ENCODE measurements at places on chromosomes 2 and 18.

GRCh38 chr2:70089220-70089982, 2.1 kb downstream of the PCBP1 start:
- no peak for DNase-seq

- DNase-seq = no peak
Measured at GRCh38 chr18:45715212-45715780, 8.7 kb upstream of the SLC14A1 start.

GRCh38 chr18:12085786-12086185, 7.9 kb upstream of the ANKRD62 start:
- DNase-seq = no peak

DNA sequence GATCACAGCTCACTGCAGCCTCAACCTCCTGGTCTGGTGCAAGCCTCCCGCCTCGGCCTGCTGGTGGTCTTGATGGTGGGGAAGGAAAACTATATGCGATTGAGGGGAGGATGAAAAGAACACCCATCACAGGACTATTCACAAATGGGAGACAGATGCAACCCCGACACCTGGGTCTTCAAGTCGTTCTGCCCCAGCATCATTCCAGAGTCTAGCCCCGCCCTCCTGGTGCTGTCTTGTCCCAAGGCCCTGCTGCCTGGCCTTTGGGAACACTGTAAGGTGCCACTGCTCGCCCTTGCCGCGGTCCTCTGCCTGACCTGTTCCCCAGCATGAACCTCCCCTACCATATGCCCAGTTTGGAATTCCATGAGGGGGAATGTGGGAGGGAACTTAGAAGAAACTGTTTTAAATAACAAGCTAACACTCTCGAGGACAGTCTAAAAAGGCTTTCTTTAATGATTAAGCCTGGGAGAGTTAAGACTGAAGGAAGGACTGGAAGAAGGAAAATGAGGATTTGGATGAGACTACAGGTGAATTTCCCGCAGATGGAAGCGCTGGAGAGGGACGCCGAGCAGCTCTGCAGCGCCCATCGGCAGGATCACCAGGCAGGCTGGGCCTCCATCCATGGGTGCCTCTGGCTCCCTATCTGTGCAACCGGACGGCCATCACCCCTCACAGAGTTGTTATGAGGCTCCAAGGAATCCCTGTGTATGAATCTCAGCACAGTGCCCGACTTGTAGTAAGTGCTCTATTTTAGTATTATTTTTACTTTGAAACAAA, 75.0 kb downstream of the MEX3C start:
- no peak for DNase-seq

GRCh38 chr2:98350411-98350810, 4.2 kb downstream of the CNGA3 start:
- no peak for DNase-seq

DNA sequence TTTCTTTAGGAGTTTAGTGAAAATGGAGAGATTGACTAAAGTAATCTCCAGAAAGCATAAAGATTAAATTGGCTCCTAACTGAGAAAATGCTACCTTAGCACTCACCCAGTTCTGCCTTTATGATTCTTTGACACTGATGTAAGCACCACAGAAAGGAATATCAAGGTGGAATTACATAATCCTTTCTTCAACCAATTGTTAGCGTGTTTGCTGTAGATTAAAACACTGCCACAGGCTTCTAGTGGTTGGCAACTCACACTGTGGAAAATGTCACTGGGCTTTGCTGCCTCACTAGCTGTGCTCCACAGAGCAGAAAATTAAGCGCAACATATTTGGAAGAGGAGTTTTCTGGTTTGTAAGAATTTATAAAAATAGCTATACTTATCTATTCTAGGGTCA, 104.1 kb downstream of the DLGAP1 start:
- no peak for DNase-seq

DNA sequence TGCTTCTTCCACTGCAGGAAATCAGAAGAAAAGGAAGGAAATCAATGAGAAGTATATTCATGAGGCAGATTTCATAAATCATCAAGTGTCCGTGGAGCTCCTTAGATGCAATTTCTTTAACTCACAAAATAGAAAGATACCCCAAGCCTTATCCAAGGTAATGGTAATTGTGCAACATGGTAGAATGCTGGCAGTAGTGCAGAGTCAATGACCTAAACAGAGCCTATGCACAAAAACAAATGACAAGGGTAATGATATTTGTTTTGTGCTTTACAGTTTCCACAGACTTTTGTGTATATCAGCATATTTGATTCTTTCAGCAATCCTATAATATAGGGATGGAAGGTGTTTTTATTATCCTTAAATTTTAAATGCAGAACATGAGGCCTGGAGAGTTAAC, 102.7 kb downstream of the SETBP1 start:
- DNase-seq = no peak

GRCh38 chr2:29165362-29166241, 50.4 kb downstream of the CLIP4 start:
- no peak for DNase-seq

GRCh38 chr2:72678024-72678423, 147.8 kb downstream of the EXOC6B start:
- no peak for DNase-seq

GRCh38 chr2:46847726-46848412, 67.7 kb downstream of the MCFD2 start:
- no peak for DNase-seq

DNA sequence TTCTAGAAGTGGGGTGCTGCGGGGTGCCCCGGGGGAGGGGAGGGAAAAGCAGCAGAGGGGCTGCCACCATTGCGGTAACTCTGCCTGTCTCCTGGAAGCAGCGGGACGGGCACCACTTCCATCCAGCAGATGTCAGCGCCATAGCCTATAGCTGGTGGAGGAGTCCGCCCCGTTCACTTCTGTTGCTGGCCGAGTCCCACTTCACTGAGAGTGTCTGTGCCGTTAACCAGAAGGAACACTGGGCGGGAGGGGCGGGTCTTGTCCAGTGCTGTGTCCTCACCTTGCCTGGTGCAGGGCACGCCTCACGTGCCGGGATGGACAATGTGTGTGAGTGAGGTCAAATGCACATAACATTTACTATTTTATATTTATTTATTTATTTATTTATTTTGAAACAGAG, 19.3 kb upstream of the ODC1 start:
- DNase-seq = no peak

DNA sequence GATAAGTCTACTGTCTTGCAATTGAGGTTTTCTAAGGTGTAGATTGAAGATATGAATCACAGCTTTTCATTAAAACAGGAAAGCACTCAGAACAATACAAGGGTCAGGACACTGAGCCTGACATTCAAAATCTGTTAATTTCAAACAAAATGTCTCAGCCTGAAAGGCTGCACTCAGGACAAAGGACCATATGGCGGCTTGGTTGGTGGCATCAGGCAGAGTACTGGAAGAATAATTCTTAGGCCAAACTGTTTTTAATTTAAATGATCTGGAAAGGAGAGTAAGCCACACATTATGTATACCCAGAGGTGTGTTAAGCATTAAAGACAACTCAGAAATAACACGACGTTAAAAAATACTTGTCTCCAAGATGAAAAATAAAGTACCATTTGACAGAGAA, 85.9 kb downstream of the SKA1 start:
- DNase-seq = no peak

DNA sequence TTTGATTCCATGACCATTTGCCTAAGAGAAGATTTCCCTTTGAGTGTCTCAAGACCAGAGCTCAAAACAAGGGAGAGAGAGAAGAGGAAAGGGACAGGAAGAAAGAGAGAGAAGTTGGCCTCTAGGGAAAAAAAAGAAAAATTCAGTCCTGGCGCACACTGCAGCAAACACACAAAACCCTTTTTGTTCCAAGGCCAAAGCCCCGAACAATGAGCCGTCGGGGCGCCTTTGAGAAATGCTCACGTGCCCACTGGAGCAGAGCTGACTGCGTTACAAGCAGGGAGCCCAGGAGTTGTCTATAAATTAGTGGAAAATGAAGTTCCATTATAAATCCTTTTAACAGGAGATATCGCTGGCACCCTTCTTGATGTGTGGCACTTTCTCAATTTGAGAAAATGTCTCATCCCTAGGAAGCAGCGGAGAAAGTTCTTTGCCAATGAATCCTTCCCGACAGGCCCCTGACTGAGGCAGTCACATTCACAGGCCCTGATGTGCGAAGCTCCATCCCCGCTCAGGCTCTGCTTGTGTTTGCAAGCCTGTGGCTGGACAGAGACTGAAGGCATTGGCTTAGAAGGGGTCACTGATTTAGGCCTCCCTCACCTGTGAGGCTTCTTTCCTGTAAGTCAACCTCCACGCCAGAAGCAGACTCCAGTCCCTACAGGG, 32.1 kb upstream of the NCKAP5 start:
- no peak for DNase-seq

- DNase-seq = no peak
Measured at GRCh38 chr2:217948351-217948791, 54.4 kb downstream of the TNS1 start.

DNA sequence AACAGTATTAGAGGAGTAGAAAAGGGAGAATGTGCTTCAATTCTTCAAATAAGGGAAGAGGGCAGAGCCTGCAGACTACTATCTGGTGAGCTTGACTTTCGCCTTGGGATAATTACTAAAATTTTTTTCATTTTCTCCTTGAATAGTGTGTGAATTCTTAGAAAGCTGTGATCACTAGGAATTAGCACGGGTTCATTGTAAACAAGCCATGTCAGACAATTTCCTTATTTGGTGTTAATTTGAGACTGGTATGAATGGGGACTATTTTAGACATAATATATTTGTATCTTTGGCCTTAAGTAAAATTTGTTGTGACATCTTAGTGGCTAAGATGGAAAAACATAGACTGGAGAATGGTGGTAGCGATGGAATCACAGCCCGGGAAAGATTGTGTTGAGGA, 66.6 kb downstream of the MYO3B start:
- DNase-seq = no peak

- no peak for DNase-seq
Measured at GRCh38 chr2:11023326-11024258, 111.9 kb downstream of the KCNF1 start.

- DNase-seq = no peak
Measured at GRCh38 chr2:86807133-86807467, 16.4 kb upstream of the CD8A start.

DNA sequence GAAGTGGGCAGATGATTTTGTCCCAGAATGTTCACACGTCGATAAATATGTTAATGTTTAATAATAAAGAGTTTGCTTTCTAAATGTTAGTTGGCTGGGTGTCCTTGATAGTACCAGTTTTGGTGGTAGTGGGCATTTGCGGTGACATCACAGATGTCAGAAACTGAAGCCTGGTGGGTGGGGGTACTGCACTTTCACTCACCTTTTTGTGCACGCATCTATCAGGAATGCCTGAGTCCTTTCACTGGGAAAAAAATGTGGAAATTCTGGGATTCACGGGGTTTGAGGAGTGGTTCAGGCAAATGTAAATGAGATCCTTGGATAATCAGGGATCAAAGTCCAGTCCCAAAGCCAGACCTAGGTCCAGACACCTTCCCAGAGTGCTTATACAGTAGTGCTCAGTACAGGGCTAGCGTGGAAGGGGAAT, 3.2 kb downstream of the EPAS1 start:
- no peak for DNase-seq

GRCh38 chr2:191366199-191366598, 121.0 kb downstream of the MYO1B start:
- DNase-seq = peak; percentile 41

GRCh38 chr2:7703543-7704144, 786.4 kb downstream of the RNF144A start:
- DNase-seq = no peak

DNA sequence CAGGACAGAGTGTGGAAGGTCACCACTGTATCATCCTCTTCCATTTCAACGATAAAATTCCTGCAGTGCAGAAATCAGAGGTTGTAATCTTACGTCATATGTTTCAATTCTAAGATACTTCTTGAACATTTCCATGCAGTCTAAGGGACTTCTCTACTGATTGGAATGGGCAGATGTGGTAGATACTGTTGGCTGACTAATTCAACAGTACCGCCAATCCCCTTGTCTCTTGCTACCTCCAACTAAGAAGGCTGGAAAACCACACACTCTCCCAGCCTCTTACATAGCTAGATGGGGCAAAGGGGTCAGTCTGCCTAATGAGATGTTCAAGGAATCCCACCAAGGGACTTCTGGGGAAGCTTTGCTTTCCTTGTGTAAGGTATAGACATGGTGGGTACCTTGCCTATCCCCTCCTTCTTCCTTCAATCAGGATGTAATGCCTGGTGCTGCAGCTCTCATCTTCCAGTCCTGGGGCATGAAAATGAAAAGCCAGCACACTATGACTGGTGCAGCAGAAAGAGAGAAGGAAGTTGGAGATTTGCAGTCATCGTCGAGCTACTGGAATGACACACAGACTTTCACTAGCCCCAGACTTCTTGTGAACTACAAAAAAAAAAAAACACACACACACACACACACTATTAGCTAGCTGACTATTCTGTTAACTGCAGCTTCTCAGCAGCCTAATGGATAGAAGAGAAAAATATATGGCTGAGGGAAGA, 84.1 kb downstream of the ALPK2 start:
- DNase-seq = no peak

DNA sequence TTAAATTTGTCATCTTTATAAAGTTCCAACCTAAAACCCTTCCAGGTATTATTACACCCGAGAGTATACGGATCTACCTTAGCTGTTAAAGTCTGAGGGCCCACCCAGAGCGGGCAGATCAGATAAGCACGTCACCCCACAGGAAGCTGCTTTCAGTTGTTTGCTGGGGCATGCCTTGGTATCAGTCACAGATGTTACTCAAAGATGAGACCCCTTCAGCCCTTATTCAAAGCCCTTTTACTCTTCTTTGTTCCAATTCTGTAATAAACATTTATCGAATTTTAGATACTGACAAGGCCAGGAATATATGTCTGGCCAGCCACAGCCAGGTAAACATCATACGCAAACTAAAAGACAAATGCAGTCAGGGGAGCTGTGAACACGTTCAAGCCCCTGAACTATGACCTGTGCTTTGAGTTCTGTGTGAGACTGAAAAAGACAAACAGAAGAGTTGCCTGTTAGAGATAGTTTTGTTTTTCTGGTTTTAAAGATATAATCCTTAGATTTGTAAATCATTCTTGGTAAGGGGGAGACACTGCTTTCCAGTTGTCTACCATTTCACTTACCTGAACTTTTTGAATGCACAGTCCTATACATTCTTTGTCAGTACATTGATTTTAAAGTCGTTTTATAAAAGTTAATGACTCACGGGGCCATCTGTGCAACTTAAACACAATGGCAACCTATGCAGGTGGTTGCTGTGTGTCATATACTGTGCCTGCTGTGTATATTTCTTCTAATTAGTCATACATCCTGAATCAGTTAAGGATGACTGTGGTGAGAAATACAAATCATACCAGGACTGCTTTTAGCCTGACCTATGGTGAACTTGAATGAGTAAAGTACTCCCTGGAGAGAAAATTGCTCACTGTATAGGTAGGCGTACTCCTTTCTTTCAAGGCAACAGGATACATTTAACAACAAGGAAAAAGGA, 100.5 kb upstream of the ITPRID2 start:
- peak; percentile 92 for DNase-seq

- no peak for DNase-seq
Measured at GRCh38 chr18:9319333-9319732, 15.2 kb upstream of the TWSG1 start.

All from astrocyte of the cerebellum (primary cell).